ENCODE measurements at places on chromosomes 6 and 20.

DNA sequence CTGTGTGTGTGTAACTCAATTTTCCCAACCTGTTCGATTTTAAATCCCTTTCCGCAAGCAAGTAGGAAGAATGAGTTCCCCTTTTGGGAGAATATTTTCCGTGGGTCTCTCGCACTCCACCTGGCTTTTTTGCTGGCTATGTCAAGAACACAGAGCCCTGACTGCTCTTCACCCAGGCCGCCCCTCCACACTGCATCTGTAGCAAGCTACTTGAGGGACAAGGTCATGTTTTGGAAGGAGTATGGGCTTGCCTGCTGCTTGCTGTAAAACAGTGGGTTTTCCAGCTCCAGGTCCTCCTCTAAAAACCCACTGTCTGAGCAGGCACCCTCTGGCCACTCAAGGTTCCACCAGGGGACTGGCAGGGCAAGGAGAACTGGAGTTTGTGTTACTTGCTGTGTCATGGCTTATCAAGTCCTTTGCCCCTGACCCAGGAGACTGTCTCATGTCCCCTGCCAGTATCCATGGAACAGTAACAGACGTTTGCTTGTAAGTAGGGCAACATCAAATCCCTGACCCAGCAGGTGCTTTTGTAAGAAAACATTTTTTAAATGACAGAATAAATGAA lies 35.5 kb upstream of the SYNJ2 start:
- no peak for DNase-seq

DNA sequence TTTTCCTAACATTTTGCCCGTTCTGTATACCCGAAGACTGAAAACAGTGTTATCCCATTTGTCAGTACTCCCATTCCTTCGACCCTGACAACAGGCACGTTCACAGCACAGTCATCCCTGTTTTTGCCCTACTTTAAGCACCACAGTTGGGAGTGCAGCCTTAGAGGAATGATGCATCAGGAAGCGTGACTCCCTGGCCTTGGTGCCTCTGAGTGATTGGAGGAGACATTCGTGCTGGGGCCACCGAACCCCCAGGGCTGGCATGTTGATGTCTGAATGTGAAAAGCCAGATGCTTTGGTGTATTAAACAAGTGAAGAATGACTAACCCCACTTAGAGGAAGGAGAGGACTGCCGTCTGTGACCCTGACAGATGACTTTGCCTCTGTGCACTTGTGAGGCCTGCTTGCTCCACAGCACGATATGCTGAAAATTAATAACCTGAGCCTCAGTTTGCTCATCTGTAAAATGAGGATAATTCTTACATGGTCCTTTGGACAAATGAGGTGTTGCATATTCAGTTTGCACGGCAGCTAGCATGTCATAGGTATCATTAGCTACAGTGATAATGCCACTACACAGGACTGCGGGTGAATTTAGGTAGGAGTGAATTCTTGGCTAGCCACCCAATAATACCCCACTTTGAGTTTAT lies 36.0 kb downstream of the STK35 start:
- DNase-seq: no peak

GRCh38 chr6:14129575-14129974 lies 12.0 kb downstream of the CD83 start:
- peak; percentile 88 for DNase-seq

DNA sequence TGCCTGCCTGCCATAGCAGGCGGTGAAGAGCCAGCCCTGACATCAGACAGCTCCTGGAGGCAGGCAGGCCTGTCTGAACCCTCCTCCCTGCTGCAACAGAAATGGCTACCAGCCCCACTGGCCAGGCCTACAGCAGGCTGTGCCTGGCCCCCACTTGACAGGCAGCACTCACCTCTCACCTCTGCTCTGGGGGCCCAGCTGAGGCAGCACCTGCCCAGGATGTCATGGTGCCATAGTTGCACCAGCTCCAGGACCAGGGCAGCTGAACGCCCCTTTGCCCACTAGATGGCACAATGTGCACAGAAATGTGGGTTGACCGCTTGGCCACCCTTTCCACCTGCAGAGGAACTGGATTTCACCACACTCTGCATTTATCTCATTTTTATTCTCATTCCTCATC lies 30.6 kb downstream of the MRPL14 start:
- DNase-seq: peak; percentile 75

- DNase-seq: no peak
Measured at GRCh38 chr6:34595332-34596184, 39.4 kb upstream of the SPDEF start.

DNA sequence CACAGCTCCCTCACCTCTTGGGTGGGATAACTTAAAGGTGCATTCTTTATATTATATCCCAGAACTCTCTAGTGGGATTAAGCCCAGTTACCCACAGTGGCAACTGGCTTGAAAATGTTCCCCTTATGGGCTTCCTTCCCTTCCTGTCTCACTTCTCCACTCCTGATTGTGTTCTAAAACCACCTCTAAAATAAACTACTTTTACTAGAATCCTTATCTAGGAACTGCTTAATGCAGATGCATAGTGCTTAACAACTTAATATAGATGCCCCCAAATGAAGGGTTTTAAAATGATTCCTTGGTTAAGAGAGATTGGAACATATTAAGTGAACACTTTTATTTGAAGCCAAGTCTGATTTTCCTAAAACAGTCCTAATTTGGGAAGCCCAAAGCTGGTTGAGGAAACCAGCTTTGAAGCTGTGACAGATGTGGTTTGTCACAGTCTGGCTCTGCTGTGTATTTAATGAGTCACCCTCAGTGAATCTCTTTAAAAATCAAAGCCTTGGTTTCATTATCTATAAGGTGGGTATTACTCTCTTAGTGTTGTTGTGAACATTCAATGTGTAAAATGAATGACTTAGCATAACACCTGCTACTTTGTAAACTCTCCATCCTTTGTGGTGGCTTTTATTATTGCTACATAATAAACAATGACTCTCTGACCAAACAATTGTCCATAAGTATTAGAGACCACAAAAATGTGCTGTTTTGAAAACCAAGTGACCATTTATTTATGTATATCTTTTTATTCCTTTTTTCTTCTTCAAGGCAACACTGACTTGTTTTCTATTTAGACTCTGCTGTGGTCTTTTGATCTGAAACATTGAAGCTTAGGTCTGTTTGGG lies 24.4 kb downstream of the PLCB1 start:
- no peak for DNase-seq

DNA sequence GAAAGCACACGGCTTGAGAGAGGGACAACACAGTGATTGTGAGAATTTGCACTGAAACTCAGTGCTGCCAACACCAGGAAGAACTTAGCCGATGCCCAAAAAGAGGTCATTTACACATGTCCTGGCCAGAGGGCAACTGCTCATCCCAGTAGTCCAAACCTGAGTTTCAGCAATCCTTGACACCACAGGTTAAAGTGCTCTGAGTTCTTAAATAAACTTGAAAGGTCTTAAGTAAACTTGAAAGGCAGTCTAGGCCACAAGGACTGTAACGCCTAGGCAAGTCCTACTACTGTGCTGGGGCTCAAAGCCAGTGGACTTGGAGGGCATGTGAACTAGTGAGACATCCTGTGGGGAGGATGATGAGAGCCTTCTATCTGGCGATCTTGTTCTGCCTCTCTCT lies 14.1 kb downstream of the SNX14 start:
- no peak for DNase-seq

DNA sequence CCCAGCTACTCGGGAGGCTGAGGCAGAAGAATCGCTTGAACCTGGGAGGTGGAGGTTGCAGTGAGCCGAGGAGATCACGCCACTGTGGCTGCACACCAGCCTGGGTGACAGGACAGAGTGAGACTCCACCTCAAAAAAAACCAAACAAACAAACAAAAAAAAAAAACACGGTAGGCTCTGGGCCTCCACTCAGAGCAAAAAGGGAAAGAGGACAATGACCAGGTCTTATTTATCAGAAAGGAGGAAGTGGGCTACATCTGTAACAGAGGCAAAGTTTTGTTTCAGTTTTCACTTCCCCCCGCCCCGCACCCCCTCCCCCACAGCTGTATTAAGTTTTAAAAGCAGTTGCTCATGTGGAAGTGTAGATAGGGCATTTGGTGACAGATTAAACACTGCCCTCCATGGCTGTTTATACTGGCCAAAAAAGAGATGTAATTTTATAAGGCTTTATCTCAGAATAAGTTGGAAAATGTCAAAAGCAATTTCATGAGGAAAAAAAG lies 114.6 kb downstream of the RCAN2 start:
- no peak for DNase-seq

GRCh38 chr20:56716806-56717205 lies 87.7 kb downstream of the TFAP2C start:
- DNase-seq: no peak

DNA sequence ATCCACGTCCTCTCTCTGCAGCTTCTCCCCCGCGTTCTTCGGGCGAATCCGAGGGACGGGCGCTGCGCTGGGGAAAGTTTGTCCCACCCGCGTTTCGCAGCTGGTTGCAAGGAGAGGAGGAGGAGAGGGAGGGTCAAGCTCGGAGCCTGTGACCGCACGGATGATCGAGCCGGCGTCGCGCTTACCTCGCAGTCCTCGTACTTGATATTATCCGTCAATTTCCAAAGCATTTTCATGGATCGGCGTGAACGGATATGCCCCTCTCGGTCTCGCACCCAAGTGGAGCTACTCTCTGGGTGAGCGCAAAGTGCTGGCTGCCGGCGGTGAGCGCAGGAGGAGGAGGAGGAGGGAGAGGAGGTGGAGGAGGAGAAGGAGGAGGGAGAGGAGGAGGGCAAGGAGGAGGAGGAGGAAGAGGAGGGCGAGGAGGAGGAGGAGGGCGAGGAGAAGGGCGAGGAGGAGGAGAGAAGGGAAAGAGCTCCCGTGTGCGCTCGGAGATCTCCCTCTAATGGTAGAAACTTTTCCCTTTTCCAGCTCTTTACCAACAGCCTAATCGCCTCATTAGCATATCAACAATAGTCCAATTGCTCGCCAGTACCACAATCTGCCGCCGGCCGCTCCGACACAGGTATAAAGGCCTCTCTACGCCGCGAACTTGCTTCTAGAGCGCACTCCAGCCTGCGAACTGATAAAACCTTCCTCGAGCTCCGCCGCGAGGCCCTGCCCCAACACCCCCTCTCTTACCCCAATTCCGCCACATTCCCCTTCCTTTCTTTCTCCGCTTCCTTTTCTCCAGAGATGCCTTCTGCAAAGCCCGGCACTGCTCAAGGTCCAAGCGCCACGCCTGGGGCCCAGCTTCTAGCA lies at the start of gene TFAP2A:
TSS of gene TFAP2A (minus strand) at position 319 of the 861 bp plus-strand sequence. CDS start at position 236, 83 bp downstream.
- peak; percentile 53 for DNase-seq

- DNase-seq: no peak
Measured at GRCh38 chr6:142543606-142544005, 241.8 kb downstream of the ADGRG6 start.

- peak; percentile 85 for DNase-seq
Measured at GRCh38 chr6:57221191-57221935, 744 bp downstream of the RAB23 start.

DNA sequence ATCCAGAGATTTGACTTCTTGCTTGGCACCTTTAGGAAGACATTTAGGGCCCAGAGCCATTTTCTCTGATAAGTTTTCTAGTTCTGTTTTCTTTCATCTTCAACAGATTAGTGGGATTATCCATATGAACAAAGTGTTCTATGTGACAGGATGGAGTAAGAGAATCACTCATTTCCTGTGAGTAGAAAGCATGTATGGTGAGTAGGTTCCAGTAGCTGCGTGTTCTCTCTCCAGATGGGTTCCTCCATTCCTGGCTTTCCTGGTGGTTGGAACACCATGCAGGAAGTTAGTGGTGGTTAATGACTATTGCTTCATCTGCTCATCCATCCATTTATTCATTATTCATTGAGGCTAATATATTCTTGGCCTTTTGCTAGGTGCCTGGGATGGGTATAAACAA lies 54.0 kb downstream of the EFCAB8 start:
- DNase-seq: no peak

DNA sequence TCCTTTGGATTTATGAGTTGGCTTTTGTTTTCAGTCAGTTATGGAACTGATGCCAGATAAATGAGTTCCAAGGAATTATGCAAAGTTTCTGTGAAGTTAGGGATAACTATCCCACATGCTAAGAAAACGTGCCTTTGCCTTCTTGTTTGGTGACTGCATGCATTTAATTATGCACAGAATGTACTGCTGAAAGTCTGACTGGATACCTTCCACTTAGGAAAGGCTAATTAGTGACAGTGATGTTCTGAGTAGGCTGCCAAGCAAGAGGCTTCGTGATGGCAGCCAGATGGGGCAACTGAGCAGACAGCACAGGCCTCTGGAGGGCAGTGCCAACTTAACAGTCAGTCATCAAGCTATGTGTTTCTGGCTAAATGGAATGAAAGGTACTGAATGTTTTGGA lies 289.9 kb downstream of the CD109 start:
- no peak for DNase-seq

DNA sequence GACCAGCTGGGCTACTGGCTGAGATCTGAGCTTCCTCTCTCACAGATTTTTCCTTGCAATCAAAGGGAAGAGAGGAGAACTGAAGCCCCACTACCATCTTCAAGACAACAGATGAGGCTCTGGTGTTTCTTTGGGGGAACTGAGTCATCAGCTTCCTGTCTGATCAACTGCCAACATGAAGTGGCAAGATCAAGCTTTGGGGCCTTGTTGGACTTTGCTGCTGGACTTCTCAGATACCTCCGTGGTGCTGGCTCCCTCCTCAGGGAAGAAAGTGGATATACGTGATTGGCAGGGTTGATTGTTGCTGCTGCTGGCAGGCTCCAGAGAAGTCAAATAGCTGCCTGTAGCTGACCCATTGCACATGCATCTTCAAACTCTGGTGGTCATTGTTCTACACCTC lies 3.6 kb upstream of the TOX2 start:
- no peak for DNase-seq

GRCh38 chr6:111490067-111490466 lies 7.0 kb upstream of the REV3L start:
- no peak for DNase-seq

DNA sequence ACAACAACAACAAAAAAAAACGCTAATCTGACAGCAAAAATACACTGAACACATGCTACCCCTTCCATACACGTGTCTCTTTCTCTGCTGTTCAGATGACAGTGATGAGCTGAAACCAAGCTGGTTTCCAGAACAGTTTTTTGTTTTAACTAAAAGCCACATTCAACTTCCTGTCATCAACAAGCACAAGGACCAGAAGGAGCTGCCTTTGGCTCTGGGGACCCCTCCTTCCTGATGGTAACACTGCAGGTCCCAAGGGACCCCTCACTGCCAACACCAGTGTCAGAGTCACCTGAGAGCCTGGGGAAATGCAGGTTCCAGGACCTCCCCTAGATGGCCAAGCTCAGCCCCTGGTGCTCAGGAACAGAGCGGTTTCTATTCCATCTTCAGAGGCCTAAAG lies 6.0 kb downstream of the CST7 start:
- peak; percentile 54 for DNase-seq

- no peak for DNase-seq
Measured at GRCh38 chr6:125868252-125868651, 77.5 kb downstream of the NCOA7 start.

- no peak for DNase-seq
Measured at GRCh38 chr6:21987501-21987957, 309.3 kb downstream of the PRL start.

Data from NCI-H82 (cell line).